Mucosa of gallbladder (tissue), 1 donor: ENCODE measurements at places on chromosomes 4 and X. TPM values are rescaled to one million over a fixed set of nuclear protein-coding genes. Genes with fewer than 3 reads are reported as not detected.

ARSJ gene
- 21.6 TPM for total RNA-seq

RHOXF2 gene
- not detected for total RNA-seq

VSIG1 gene
- 56.9 TPM for total RNA-seq

MAGEA4 gene
- not detected for total RNA-seq

MAMLD1 gene
- 1.9 TPM for total RNA-seq

DCAF4L1 gene
- total RNA-seq = 0.12 TPM

SERTM2 gene
- total RNA-seq = 0.06 TPM

RAB39B gene
- 1.2 TPM for total RNA-seq

STS gene
- 11.9 TPM for total RNA-seq

OTUD6A gene
- total RNA-seq = not detected

SLC49A3 gene
- total RNA-seq = 13.9 TPM

AREG gene
- 9.9 TPM for total RNA-seq

APBB2 gene
- total RNA-seq = 44.9 TPM

TRIM75 gene
- not detected for total RNA-seq

VCX gene
- total RNA-seq = not detected

AWAT2 gene
- total RNA-seq = not detected

IL13RA2 gene
- 0.32 TPM for total RNA-seq

ZNF732 gene
- total RNA-seq = not detected

ADH1C gene
- 41.6 TPM for total RNA-seq

ASB5 gene
- 4.5 TPM for total RNA-seq

EMCN gene
- 13.9 TPM for total RNA-seq

CLDN34 gene
- 0.43 TPM for total RNA-seq

PDE5A gene
- total RNA-seq = 29.7 TPM

UCP1 gene
- total RNA-seq = not detected

S100G gene
- total RNA-seq = not detected

GDPD2 gene
- total RNA-seq = 0.32 TPM

TLL1 gene
- 1.2 TPM for total RNA-seq

NLGN4X gene
- total RNA-seq = 3.6 TPM

MUC7 gene
- total RNA-seq = not detected

TEX11 gene
- total RNA-seq = 0.14 TPM

RTL3 gene
- not detected for total RNA-seq

XAGE1A gene
- not detected for total RNA-seq

USP51 gene
- total RNA-seq = 1.9 TPM

NWD2 gene
- 0.09 TPM for total RNA-seq

MAGEA10 gene
- not detected for total RNA-seq
